Thoracic aorta (tissue), 2 donors: ENCODE measurements at places on chromosomes 13 and 19.

DNA sequence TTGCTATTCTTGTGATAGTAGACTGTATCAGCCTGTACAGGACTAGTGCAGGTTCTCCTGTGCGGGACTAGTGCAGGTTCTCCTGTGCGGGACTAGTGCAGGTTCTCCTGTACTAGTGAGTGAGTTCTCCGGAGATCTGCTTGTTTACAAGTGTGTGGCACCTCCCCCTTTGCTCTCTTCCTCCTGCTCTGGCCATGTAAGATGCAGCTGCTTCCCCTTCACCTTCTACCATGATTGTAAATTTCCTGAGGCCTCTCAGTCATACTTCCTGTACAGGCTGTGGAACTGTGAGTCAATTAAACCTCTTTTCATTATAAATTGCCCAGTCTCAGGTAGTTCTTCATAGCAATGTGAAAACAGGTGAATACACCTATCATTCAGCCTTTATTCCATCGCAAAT lies 289.6 kb downstream of the TEX29 start:
- H3K27me3 ChIP-seq = no peaks in the 10 kb centered on the region
- no peaks in the 10 kb centered on the region for H3K36me3 ChIP-seq
- no peak overlapping the region for H3K27ac ChIP-seq
- DNase-seq = no peak

GRCh38 chr13:106143392-106143791 lies 392.1 kb downstream of the EFNB2 start:
- H3K4me3 ChIP-seq = no peak overlapping the region
- no peaks in the 10 kb centered on the region for H3K4me1 ChIP-seq
- no peaks in the 10 kb centered on the region for H3K27me3 ChIP-seq
- no peak for DNase-seq

- no peaks in the 10 kb centered on the region for H3K36me3 ChIP-seq
- DNase-seq = no peak
Measured at GRCh38 chr13:113567681-113568080, 16.9 kb upstream of the TFDP1 start.

GRCh38 chr13:90947976-90948375 lies 399.5 kb upstream of the MIR17HG start:
- no peak overlapping the region for H3K27ac ChIP-seq
- H3K27me3 ChIP-seq = no peaks in the 10 kb centered on the region
- H3K4me1 ChIP-seq = no peaks in the 10 kb centered on the region
- no peak for DNase-seq

GRCh38 chr19:53521373-53522202 lies 16.4 kb upstream of the ZNF331 start:
- no peak overlapping the region for H3K27ac ChIP-seq
- DNase-seq = no peak
- no peaks in the 10 kb centered on the region for H3K4me1 ChIP-seq
- no peaks in the 10 kb centered on the region for H3K27me3 ChIP-seq
